Activated effector memory CD4-positive, alpha-beta T cell treated with Interleukin-2 at 50 U/mL for 16 hours (primary cell): ENCODE measurements at places on chromosomes 6 and 20.

GRCh38 chr20:31594558-31595379, 10.3 kb upstream of the ID1 start:
- no peak for DNase-seq

GRCh38 chr6:39892490-39893129, 41.7 kb downstream of the MOCS1 start:
- no peak for DNase-seq

DNA sequence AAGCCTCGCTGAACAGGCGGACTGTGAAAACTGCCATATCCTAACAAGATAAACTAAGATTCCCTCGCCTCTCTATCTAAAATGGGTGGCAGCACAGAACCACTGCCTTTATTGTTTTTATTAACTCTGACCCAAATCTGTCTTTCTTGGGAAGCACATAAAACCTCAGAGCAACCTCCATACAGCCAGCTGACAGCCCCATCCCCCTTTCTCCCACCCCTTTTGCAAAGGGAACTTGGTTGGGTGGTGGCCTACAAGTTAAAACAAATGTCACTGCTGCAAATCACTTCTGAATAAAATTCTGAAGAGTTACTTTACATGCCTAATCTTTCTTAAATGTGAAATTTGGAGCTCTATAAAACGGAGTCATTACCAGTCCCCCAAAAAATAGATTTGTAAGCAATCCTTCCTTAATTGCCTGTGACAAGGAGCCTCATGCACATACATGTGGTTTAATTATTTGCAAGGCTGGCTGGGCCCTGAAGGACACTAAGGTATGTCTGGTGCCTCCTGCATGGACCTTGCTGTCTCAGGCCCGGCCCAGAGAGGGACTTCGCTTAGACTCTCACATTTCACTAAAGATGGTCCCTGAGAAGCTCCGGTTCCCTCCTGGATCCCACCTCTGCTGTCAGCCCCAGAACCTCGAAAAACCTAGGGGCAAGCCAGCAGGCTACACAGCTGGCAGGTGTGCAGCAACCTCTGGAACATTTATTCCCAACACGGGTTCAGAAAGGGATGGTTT, 21.7 kb downstream of the PXDC1 start:
- DNase-seq = no peak

GRCh38 chr6:14734416-14735340, 511.2 kb upstream of the JARID2 start:
- no peak for DNase-seq

DNA sequence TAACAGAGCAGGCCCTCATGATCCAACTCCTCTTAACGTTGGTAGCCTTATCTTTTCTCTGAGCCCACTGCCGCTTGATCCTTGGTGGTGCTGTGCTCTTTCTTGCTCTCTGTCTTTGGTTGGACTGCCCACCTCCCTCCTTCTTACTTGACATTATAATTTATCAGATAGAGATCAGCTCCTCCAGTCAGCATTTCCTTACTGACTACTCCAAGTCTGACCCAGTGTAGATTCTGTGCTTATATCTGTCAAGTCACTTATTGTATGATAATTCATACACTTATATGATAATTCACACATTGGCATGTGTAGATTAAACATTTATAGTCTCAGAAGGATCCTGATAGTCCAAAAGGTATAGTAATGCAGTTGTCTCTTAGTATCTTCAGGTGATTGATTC, 18.1 kb downstream of the PTPRA start:
- DNase-seq = no peak

GRCh38 chr20:19849341-19850197, 91.5 kb downstream of the RIN2 start:
- DNase-seq = no peak

DNA sequence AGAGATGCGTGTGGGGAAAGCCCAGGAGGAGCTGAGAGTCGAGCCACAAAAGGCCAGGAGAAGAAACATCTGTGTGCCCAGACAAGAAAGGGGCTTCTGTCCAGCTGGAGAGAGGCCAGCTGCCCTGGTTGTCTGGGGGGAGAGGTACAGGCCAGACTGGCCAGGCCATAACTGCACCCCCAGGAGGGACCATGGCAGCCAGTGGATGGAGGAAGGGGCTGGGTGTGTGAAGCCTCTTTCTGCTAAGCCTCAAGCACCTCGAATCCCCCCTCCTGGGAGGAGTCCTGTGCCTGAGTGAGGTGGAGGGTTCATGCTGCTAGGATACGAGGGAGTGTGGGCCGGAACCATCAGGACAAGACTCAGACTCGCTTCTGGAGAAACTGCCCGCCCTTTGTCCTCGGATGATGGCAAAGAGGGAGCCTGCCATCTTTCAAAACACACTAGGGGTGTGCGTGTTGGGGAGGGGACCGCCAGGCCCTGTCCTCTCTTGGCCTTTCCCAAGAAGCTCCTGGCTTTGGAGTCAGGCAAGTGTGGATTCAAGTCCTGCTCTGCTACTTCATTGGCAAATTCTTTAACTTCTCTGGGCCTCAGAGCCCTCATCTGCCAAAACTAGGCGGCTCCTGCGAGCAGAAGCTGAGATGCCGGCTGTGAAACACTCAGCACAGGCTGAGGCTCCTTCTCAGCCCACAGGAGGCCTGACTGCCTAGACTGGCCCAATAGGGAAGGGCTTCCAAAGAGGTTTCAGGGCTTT, 90.3 kb downstream of the ASXL1 start:
- DNase-seq = no peak

- no peak for DNase-seq
Measured at GRCh38 chr6:160238761-160239751, 19.6 kb downstream of the SLC22A2 start.

DNA sequence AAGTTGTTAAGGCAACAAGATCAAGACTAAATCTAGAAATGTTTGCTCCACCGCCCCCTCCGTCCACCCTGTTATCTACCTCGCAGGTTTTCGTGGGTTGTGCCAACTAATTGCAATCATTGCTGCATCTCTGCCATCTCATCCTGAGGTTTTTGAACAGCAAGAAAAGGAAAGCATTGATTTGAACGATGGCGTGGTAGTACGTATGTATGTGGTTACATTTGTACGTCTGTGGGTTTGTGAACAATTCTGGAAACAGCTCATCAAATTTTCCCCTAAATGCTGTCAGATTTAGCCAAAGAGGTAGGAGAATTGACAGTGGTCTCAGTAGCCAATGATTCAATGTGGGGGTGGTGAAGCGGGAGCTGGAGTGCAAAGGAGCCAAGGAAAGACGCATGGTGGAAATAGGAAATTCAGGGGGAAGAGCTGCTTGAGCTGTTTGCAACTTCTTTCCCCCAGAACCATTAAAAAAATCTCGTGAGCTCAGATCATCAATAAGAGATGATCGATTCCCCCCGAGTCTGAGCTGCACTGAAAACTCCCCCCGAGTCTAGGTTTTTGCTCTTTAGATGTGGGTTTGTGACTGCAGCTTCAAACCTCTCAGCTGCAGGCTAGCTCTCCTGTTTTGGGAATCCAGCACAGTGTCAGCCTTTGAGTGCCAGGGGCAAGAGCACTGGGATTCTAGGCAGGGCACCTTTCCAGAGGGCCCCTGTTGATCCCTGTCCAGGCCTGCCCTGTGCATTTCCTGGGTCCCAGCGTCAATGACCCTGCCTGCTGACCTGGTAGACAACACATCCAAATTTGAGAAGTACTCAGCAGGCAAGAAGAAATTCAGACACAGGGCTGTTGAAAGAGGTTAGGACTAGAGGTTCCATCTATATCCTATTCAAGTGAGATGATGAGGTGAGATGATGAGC, 72.6 kb upstream of the LY86 start:
- no peak for DNase-seq

- DNase-seq = no peak
Measured at GRCh38 chr20:46666306-46666705, 15.0 kb upstream of the SLC13A3 start.

DNA sequence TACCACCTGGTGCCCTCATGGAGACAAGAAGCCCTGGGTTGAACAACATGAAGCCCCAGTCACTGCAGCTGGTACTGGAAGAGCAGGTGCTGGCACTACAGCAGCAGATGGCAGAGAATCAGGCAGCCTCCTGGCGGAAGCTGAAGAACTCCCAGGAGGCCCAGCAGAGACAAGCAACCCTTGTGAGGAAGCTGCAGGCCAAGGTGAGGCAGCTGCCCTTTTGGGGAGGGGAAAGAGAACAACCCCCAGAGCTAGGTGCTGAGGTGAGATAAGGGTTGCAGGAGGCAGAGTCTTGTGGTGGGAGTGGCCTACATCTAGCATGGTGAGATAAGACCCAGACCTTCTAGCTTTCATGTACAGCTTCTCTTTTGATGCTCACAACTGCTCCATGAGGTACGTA, 7.0 kb downstream of the CEP250 start:
- no peak for DNase-seq

- no peak for DNase-seq
Measured at GRCh38 chr6:109865968-109866367, 112.1 kb upstream of the GPR6 start.

GRCh38 chr6:109024368-109024767, 70.3 kb downstream of the SESN1 start:
- no peak for DNase-seq

DNA sequence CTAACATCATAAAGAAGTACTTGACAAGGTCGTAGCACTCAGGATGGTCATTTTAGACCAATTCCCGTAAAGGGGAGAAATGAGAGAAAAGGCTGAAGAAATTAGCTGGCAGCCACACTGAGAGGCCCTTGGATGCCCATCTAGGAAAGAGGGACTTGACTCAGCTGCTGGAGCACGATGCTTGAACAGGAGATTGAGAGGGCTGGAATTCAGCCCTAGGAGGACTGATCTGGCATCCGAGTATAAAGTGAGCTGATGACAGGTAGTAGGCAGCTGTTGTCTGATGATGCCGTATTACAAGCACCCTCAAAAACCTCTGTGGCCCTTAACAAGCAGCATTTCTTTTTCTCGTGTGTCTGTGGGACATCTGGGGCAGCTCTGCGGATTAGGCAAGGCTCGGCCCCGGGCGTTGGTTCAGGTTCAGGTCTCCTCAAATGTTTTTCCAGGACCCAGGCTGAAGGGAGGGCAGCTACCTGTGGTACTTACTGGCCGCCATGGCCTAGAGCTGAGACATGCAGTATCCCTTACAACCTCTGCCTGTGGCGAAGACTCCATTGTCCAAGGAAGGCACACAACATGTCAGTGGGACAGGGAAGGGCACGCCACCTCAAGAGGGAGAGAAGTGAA, 219.6 kb upstream of the SNX9 start:
- DNase-seq = no peak

DNA sequence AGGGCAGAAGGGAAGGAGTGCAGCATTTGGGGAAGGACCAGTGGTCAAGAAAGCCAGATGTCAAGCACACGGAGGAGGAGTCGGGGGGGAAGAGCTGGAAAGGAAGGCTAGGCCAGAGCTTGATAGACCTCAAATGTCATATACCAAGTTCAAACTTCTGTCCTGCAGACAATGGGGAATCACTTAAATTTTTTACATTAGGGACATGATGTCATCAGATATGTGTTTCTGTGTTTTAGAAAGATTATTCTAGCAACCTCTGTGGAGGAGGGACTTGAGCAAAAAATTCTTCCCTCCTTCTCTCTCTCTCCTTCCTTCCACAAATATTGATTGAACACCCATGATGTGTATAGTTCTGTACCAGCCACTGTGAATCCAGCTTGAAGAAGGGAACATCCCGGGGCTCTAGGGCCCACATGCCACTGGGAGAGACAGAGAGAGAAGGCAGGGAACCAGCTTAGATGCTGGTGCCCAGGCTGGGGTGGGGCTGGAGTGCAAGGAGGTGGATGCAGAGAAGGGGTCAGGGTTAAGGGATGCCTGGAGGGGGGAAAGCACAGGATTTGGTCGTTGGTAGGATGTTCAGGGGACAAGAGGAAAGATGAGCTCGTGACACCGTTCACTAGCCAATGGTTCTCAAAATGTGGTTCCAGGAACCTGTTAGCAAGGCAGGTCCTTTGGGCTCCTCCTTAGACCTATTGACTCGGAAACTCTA, 19.8 kb upstream of the AAR2 start:
- DNase-seq = no peak

GRCh38 chr20:2729791-2730190, 37.2 kb downstream of the EBF4 start:
- DNase-seq = no peak

DNA sequence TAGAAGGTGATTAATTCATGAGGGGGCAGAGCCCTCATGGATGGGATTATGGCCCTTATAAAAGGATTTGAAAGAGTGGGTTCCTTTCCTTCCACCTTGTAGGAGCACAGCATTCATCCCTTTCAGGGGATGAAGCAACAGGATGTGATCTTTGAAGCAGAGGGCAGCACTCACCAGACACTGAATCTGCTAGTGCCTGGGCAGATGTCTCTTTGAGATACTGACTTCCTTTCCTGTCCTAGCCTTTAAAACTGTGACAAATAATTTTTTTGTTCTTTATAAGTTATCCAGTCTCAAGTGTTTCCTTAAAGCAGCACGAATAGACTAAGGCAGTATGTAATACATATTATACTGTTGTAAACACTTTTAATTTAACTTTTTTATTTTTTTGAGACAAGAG, 538.6 kb upstream of the RNF217 start:
- no peak for DNase-seq

- DNase-seq = no peak
Measured at GRCh38 chr6:28551891-28552666, 26.4 kb downstream of the GPX5 start.

DNA sequence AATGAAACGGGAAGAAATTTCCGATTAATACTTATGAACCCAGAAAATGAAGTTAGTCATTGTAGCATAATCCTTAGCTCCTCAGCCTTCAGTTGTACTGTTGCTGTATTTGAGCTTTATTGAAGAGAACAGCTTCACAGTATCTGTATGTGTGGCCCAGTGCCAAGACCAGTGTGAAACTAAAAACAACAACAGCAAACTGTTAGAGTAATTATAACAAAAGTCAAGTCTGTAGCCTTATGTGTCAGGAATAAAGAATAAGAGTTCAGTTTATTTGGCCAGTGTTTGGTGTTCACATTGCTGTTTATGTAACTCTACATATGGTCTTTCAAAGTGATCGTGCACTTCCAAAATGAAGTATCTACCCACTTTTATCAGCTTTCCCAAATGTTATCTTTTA, 70.9 kb downstream of the ARID1B start:
- DNase-seq = no peak

- no peak for DNase-seq
Measured at GRCh38 chr6:44169154-44169553, 10.5 kb downstream of the CAPN11 start.

GRCh38 chr6:147222160-147222838, 18.1 kb downstream of the STXBP5 start:
- no peak for DNase-seq

DNA sequence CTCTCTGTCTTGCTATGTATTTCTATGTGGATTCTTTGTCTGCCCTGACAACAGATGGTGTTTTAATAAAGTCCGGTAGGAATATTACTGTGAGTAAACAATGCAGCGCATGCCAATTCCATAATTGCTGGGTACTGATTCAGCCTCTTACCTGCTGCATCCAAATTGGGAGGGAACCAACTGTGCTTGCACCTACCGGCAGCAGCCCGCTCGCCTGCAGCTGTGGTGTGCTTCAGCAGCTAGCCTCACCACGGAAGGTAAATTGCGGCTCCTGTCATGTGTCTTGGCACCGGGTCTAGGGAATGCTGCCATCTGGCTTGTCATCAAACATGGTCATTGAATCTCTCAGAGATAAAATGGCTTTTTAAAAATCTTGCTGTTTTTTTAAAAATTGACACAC, 704.8 kb upstream of the SLC35B3 start:
- DNase-seq = no peak

- DNase-seq = no peak
Measured at GRCh38 chr20:50450493-50450826, 59.7 kb upstream of the PTPN1 start.
